ENCODE measurements at places on chromosomes 13 and 19. TPM values are rescaled to one million over a fixed set of nuclear protein-coding genes. Genes with fewer than 3 reads are reported as not detected.

Gene SPRED3
- polyA plus RNA-seq, result not detected

Gene PRODH2
- not detected for polyA plus RNA-seq

Gene UBA52
- 1,135 TPM for polyA plus RNA-seq

Gene OR7C2
- polyA plus RNA-seq, result not detected

- no peak for DNase-seq
Measured at GRCh38 chr13:35791184-35791851, 314.8 kb upstream of the MAB21L1 start.

- no peak for DNase-seq
Measured at GRCh38 chr19:42762789-42763188, 2.7 kb downstream of the PSG8 start.

- peak; percentile 81 for DNase-seq
Measured at GRCh38 chr19:38686530-38686888, 39.1 kb downstream of the ACTN4 start.

GRCh38 chr19:34926685-34927375 is at the start of gene ZNF30:
ZNF30 (plus strand) TSS chr19:34926903; CDS start chr19:34929948, 3,045 bp downstream.
- DNase-seq, result peak; percentile 76

- DNase-seq, result no peak
Measured at GRCh38 chr19:41913538-41914423, 14.5 kb downstream of the ERFL start.

- no peak for DNase-seq
Measured at GRCh38 chr13:98909016-98909415, 68.8 kb downstream of the DOCK9 start.

- DNase-seq, result no peak
Measured at GRCh38 chr19:28023064-28023463, 1189.9 kb downstream of the UQCRFS1 start.

- no peak for DNase-seq
Measured at GRCh38 chr13:34748073-34748472, 194.0 kb upstream of the NBEA start.

DNA sequence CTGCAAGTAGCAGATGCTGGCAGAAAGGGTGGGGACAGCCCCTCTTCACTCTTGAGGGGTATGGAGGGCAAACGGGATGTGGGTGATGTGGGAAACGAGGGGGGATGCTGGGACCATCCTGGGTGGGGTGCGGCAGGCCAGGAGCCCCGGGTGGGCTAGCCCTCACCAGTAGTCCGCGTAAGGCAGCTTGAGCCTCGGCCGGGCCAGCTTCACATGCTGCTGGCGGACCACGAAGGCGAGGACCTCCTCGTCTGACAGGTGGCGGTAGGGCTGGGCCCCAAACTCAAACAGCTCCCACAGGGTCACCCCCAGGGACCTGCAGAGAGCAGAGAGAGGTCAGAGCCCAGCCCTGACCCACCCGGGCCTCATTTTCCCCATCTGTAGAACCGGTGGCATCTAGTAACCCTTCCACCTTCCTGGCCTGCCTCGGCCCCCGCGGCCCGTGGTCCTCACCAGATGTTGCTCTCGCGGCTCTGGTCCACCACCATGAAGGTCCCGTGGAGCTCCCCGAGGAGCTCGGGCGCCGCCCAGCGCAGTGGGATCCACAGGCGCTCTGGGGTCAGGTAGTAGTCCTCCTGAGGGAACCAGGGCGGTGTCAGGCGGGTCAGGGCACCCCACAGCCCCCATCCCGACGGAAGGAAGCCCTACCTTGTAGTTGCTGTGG is 10.7 kb downstream of the LMTK3 start:
- DNase-seq, result no peak

DNA sequence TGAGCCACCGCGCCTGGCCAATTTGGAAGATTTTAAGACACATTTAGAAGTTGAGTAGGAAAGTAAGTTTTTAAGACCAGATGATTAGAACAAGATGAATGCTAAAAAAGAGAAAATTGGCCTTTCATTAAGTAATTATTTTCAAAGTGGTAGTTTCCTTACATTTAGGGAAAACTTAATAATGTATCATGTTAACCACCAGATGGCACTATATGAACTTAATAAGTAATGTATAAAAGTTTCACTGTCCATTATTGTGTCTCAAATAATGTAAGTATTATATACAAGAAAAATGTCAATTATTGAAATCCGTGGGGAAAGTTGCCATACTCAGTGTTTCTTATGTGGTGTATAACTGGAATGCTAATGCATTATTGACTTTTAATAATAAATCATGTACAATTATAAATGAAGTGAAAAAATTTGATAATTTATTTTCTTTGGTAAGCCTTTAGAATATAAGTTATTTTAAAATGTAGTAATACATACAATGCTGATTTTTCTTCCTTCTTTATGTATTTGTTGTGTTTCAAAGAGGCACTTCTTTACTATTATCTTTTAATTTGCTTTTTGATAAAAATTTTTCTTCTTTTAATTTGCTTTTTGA is 29.2 kb downstream of the COG6 start:
- DNase-seq, result no peak

GRCh38 chr13:65453982-65454381 is 1776.2 kb downstream of the PCDH9 start:
- DNase-seq, result no peak

DNA sequence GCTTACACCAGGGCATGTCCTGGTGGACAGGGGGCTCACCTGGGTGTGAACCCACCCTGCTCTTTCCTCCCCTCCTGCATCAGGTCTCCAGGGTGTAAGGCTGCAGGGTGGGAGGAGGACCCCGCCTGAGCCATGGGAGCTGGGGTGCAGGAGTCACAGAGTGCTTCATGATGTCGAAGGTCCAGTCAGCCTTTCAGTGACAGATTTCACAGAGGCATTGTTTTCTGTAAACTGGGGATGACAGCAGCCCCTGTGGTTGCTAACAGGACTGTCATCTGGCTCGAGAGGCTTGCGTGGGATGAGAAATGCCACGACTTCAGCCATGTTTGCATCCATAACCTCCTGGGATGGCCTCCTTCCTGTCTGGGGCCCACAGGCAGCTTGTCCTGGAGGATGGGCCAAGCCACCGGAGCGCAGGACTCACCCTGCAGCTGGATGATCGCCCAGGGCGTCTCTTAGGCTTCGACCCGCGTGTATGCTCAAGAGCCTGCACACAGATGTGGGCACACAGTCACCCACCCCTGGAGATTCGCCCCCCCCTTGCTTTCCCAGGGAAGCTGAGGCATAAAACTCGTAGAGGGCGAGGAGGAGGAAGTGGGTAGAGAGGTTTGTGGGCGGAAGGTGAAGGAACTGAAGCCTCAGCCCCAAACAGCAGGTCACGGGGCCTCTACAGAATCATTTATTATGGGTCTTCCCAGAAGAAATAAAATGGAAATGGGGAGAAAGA is 4.9 kb downstream of the NANOS3 start:
- DNase-seq, result peak; percentile 66

- no peak for DNase-seq
Measured at GRCh38 chr13:30850204-30850866, 55.7 kb upstream of the MEDAG start.

DNA sequence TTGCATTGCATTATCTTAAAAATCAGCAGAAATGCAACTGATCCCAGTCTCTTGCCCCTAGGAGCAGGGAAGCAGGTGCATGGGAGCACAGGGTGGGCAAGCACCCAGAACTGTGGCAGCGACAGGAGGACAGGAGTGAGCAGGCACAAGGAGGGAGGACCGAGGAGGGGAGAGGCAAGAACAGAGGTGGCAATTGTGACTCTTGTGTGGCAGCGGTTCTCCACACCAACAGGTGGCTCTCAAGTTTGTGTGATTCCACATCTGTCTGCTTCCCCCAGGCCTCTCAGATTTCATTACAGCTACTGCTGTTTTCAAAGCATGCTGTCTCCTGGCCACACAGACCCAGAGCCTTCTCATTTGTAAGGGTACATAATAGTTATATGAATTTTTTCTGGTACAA is 108.5 kb downstream of the STK24 start:
- no peak for DNase-seq

DNA sequence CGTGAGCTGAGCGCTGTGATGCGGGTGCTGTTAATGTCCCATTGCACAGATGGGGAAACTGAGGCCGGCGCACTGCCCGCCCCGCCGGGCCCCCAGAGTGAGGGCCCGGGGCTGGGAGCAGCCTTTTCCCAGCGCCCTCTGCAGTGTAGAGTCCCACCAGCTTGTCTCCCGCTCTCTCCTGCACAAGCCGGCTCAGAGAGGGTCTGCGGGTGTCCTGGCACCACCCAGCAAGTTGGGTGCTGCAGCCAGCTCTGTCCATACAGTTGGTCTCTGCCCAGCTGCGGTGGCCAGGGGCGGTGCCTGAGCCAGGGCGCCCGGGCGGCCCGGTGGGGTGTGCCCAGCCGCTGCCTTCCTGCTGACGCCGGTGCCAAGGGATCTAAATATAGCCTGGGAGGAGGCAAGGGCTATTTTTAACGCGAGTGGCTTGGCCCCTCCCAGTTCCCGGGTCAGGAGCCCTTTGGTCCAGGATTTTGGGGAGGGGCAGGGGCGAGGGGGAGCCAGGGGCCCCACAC is 19.3 kb downstream of the GADD45B start:
- DNase-seq, result no peak

DNA sequence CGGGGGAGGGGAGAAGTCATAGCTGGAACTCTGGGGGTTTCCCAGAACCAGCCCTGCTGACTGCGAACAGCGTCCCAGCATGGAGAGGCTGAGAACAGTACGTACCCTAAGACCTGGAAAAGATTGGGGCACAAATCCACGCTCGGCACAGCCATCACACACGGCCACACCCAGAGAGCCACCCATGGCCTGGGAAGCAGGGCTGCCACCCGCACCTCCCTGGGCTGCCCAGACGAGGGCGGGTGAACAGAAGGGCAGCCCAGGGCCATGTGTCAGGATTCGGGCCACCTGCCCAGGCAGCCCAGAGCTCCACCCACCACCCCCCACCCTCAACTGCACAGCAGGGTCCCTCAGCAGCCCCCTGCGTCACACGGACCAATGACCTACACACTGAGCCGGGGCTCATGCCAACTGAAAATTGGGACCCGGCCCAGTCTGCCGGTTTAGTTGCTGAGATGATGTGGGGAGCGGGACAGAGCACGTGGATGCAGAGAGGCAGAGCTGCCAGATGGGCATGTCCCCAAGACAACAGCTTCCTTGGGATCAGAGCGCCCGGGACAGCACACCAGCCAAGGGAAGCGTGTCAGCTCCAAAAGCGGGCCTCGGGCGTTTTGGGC is 8.5 kb downstream of the UBXN6 start:
- DNase-seq, result no peak

GRCh38 chr13:112204346-112205327 is 137.7 kb downstream of the SOX1 start:
- DNase-seq, result no peak

DNA sequence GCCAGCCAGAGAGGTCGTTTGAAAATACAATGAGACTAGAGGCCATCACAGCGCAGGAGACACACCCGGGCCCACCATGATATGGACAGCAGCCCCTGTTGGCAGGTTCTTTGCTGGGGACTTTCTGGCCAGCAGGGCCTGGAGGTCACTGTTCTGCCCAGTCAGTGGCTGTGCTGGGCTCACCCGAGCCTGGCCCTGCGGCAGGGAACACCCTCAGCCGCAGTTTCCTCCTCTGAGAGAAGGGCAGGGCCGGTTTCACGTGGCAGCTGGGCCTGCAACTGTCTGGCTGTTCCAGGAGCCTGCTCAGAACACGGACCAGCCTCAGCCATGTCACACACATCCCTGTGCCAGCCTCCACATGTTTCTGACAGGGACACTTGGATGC is 39.4 kb downstream of the ADPRHL1 start:
- DNase-seq, result no peak

DNA sequence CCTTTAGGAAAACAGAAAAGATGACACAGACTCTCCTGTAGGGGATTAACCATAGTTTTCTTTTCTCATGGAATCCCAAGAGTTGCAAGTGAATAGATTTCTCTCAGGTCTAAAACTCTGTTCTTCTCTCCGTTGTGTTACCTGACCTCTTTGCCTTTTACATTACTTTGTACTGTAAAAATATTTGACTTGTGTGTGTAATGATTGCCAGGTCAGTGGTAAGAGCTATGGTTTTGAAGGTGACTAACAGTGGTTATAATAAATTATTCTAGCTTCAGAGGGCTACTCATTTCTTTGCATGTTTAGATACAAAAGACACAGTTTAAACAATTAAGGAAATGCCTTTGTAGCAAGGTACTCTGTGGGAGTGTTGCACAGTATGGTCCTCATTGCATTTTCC is 23.0 kb upstream of the PSG2 start:
- DNase-seq, result no peak

DNA sequence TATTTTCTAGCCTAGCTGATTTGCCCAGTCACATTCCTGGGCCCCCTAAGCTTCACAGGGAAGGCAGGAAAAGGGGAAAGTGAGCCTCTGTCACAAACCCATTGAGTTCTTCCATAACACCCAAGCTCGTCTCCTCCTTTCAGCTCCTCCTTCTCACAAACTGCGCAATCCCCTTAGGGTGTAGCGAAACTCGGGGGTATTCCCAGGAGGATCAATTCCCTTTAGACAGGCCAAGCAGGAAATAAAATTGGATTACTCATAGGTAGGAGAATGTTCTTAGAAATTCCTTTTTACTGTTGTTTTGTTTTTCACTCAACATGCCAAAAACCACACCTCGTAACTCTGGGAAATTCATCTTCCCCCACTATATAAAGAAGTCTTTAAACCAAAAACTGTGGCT is 139.3 kb downstream of the IRS2 start:
- DNase-seq, result no peak
